ENCODE measurements at places on chromosomes 11 and 22.
A peak's percentile ranks its signal among the peaks of the same experiment; 100 is the strongest.

- DNase-seq, result no peak
These were observed 49.5 kb downstream of the TP53I11 start for GRCh38 chr11:44901120-44901633.

GRCh38 chr11:94800414-94800813, 32.3 kb downstream of the AMOTL1 start:
- DNase-seq, result no peak

DNA sequence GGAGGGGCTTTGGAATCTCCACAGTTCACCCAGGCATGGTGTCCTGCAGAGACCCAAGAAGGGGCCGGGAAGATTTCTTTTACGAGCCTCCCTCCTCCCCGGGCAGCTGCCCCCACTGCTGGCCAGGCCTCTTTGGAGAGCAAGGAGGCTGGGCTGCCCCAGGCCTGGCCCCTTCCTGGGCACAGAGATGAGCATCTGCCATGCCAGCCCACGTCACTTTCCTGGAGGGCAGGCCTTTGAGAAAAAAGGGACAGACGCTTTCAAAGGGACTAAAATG, 60.5 kb upstream of the FGF3 start:
- DNase-seq, result no peak

DNA sequence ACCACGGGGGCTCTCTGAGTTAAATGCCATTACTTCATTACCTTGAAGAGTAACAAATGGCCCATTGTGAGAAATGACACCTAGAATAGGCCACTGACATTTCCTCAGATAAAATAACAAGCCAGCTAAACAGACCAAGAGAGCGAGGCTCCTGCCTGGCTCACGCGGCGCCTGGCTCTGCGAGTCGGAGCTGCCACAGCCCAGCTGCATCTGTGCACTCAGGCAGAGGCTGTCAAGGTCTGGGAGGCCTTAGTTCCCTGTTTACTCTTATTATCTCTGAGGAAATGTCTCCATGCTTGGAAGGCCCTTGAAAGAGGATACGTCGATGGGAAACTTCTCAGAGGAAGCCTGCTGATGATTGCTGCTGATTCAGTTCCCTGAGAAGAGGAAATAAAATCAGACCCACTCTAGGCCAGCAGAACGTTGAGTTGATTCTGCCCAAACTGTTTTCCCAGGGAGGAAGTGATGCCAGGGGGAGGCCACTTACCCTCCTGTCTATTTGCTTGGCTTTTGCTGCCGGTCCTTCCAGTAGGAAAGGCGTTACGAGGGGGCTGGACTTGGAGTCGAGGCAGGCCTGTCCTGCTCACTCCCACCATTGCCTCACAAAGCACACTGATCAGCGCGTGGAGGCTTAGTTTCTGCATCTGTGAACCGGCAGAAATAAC, 208.8 kb downstream of the TBC1D22A start:
- DNase-seq, result no peak

DNA sequence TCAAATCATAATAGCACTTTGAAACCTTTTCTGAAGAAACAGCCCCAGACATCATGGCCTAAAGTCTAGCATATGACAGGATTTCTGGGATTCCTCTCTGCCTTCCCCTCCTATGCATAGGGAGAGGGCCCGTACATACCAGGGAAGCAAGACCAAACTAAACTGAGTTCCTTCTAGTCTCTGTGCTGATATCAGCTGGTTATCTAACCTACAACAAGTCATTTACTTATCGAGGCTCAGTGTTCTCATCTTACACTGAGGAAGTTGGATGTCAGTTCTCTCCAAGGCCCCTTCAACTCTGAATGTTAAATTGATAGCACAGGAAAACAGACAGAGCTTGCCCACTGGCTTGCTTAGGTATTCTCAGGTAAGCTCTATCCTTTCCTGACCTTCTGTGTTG, 17.0 kb upstream of the GRIK4 start:
- DNase-seq, result no peak

- no peak for DNase-seq
These were observed 181.5 kb downstream of the MAML2 start for GRCh38 chr11:96161307-96162089.

- no peak for DNase-seq
These were observed 45.4 kb upstream of the DKK3 start for GRCh38 chr11:12053606-12054361.

- no peak for DNase-seq
These were observed 430.0 kb downstream of the FAM181B start for GRCh38 chr11:82303671-82304070.

DNA sequence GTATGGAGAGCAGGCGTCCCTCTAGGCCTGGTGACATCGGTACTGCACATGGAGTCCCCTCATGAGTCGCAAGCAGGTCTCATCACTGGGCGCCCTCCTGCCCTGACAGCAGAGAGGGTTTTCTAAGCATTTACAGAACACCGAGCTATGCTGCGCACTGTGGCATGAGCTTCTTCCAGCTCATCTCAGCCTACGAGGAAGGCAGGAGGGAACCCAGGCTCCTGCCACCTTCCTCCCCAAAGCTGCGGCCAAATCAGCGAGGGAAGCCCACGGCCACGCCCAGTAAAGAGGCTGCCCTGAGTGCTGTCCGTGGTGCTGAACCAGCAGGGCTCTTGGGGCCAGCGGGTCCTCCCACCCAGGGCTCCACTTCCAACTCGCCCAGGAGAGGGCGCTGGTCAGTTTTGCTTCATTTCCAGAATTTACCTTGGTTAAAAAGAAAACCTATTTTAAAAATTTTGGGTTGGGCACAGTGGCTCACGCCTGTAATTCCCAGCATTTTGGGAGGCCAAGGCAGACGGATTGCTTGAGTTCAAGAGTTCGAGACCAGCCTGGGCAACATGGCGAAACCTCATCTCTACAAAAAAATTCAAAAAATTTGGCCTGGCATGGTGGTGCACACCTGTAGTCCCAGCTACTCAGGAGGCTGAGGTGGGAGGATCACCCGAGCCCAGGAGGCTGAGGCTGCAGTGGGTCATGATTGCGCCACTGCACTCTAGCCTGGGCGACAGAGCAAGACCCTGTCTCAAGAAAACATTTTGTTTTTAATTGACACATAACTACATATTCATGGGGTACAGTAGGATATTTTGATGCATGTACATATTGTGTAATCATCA, 34.2 kb downstream of the PHF21B start:
- peak; percentile 78 for DNase-seq

DNA sequence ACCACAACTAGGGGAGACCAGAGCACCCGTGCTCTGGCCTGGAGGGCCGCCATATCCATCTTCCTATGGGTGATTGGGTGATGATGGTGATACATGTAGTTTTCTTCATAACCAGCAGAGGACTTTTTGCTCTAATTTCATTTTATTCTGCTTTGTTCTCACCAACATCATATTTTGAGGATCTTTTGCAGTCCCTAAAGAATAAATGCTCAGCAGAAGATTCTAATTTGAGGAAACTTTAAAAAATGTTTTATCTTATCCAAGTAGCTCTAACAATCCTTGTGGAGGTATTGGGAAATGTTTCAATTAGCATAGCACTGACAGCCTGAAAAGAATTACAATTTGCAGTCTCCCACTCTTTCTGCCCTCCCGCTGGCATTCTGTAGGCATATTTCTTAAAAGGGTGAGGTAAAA, 544.0 kb downstream of the NTM start:
- no peak for DNase-seq

DNA sequence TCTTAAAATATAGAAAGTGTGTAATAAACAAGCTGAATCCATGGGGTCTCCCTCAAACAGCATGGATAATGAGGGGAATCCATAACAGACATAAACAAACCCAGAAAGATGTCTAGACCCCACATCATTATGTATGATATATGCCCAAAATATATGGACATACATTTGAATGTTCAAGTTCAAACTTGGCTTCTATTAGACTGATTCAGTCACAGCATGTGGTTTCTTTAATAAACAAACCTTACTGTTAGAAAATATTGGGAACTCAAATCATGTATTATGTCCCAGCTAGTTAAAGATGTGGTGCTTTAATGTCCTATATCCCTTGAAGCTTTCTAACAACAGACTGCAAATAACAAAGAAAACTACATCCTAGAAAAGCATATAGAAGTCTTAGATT, 228.6 kb downstream of the SOX6 start:
- no peak for DNase-seq

- DNase-seq, result no peak
These were observed 16.8 kb upstream of the TMEM191C start for GRCh38 chr22:21450320-21450831.

DNA sequence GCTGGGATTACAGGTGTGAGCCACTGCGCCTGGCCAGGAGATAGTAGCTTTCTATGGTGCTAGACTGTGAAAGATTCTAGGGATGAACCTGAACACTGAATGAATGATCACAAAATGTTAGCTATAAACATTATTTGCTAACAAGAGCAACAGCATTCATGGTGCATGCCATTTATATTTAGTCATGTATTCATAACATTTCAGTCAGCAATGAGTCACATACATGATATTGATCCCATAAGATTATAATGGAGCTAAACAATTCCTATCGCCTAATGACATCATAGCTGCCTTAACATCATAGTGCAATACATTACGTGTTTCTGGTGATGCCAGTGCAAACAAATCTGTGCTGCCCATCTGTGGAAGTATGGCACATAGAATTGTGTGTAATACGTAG, 164.1 kb downstream of the ARHGAP42 start:
- DNase-seq, result no peak

DNA sequence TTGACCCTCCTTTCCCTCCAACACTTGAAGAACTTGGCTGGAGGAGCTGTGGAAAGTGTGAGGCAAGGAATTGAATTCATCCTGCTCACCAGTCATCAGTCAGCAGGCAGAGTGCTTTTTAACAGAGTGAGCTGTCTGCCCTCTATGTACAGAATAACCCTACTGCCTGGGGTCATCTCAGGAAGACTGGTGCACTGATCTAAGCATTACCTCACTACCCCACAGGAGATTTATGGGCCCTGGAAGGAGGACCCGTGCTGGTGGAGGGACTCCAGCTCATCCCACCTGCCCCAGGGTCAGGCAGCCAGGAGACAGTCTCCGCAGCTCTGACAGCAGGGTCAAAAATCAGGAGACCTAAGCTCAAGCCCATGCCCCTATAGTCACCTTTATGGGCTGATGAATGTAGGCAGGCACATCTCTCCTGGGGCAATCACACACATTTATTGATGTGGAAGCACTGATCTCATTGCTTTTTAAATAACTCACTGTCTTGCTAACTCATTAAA, 270.8 kb upstream of the SESN3 start:
- DNase-seq, result no peak

GRCh38 chr11:47399860-47400767, 8.3 kb upstream of the SLC39A13 start:
- DNase-seq, result no peak

GRCh38 chr11:126853732-126854131, 146.8 kb downstream of the KIRREL3 start:
- DNase-seq, result no peak

GRCh38 chr11:64476881-64477280, 114.1 kb upstream of the SLC22A12 start:
- no peak for DNase-seq

GRCh38 chr22:20128902-20129746, 2.5 kb upstream of the ZDHHC8 start:
- no peak for DNase-seq

DNA sequence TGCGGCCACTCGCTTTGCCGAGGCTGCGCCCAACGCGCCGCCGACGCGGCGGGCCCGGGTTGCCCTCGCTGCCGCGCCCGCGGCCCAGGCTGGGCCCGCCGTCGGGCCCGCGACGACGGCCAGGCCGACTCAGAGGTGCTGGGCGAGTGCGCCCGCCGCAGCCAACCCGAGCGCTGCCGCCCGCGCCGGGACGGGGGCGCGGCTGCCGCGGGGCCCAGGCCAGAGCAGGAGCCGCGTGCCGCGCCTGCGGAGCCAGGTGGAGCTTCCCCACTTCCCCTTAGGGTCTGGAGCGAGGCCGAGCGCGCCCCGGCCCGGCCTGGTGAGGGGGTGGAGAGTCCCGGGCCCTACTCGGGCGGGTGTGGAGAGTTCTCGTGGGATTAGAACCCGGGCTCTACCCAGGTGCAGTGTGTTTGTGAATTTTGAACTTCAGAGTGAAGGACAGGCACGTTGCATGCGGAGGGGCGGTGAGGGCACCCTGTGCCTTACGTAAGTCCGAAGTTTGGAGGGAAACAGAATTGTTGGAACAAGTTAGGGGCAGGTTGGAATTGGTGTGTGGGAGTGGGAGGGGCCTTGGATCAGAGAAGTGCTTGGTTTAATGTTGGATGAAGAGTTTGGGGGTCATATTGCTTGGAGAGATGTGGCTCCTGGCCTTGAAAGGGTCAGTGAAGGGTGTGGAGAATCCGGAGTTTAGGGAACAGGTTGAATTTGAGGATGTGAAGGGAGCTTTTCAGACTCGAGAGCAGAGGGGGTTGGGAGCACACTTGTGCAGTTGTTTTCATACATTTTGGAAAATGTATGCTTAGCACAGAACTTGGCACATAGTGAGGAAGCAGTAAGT, 697 bp downstream of the RNF169 start:
- DNase-seq, result peak; percentile 61

DNA sequence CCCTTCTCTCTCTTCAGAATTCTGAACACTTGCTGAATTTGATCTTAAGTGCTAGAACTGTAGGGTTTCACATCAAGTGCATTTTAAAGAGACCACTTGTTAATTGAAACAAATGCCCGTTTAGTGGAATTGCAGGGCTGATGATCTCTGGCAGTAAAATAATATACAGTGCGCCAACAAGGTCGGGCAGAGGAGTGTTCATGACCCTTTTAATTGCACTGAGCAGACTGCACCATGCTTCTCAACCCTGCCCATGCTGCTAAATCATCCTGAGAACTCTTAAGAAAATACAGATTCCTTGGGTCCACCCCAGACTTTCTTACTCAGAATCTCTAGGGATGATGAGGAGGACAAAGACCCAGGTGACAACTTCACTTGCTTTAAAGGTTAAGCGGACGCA, 73.5 kb downstream of the SC5D start:
- DNase-seq, result no peak

- DNase-seq, result no peak
These were observed 414.9 kb downstream of the TBC1D22A start for GRCh38 chr22:47177334-47177815.

DNA sequence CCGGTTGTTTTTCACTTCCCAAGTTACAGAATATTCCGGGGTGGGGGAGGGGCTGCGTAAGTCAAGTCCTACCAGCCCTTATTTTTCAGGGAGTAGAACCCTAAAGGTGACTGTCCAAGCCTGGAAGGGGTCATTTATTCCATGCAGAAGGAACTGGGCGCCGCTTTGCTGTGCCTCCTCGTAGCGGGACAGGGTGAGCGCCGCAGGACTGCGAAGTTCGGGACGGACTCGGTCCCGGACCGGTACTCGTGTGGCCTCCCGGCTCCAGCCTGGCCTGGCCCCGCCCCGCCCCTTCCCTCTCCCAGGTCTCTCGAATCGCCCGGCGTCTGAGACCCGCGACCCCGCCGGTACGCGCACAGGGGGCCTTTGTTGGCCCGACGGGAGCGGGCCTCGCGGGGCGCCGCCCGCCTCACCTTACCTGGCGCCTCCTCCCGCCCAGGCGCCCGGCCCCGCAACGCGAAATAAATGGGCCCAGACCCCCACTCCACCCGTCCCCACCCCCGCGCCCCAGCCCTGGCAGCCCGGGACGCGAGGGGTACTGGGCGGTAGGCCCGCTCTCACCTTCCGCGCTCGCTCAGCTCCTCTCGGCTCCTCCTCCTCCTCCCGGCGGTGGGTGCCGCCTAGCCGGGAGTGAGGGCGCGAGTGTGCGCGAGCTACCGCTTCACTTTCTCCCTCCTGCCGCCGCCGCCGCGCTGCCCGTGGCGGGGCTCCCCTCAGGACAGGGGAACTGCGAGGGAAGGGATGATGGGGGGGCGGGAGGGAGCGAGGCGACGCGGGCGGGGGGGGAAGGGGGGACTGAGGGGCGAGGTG, 698 bp downstream of the PAK1 start:
- DNase-seq, result peak; percentile 35

GRCh38 chr11:82930734-82931133, 29.2 kb downstream of the DDIAS start:
- DNase-seq, result no peak
